Right renal cortex interstitium (tissue), 3 donors: ENCODE measurements at places on chromosomes 11 and 22.

DNA sequence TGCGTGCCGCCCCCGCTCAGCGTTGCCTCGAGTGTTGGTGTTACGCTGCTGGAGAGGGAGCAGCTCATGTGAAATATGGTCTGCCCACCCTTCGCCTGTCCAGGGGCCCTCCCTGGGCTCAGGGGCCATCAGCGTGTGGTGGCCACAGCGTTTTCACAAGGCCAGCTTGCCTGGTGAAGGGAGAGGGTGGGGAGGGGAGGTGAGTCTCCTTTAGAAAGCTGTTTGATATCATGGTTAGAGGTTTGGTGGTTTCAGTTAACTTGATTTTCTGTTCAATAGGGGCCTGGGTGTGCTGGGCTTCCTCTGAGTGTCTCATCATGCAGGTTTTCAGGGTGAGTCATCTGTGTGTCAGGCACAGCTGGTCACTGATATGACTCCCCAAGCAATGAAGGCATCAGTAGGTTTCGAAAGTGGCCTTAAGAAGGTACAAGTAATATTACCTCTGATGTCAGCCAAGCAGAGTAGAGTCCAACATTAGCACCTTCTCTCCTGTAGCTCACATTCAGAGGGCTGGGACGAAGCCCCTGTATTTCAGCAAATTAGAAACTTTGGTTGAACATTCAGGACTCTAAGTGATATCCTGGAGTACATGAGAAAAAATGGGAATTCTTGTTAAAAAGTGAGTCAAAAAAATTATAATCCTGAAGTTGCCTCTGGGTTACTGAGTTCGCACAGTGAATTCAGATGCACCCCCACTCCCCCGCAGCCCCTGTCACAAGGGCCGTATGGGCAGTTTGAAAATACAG is 172.5 kb downstream of the TBC1D22A start:
- no peak for DNase-seq

GRCh38 chr11:28457481-28458065 is 349.4 kb downstream of the METTL15 start:
- DNase-seq, result no peak

GRCh38 chr22:32606181-32606580 is 131.6 kb downstream of the FBXO7 start:
- DNase-seq, result no peak

GRCh38 chr11:118010738-118011461 is 24.7 kb downstream of the IL10RA start:
- no peak for DNase-seq

DNA sequence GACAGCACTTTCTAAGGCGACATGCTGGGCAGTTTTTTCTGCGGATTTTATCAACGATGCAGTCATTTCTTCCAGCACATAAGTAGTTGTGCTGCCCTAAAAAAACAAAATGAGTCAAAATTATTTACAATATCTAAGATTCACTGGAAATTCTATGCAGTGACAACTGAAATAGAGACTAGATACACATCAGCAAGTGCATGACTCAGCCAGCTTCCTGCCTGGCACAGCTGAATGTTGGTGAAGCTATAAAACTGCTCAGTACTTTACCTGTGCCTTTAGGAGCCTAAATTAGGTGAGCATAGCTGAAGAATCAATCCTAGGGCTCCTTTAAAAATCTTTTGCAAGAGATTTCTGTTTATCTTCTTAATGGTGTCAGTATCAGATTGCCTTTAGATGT is 37.8 kb downstream of the PGR start:
- no peak for DNase-seq

- DNase-seq, result no peak
These were observed 1137.7 kb upstream of the CNTN5 start for GRCh38 chr11:97883086-97883485.

DNA sequence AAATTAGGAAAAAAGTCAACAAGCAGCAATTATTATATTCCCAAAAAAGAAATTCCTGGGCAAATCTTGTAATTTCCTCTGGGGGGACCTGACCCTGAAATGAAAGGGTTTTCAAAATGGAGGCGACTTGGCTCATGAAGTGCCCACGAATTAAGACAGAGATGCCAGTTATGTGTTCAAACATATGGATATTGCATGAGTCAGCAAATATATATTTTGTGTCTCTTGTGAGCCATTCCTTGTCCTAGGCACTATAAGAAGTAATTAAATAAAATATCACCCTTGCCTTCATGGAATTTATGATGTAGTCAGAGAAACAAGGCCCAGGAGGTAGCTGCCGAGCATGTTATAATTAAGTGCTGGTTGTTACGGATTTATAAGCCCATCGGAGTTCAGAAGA is 68.6 kb downstream of the BARX2 start:
- no peak for DNase-seq

DNA sequence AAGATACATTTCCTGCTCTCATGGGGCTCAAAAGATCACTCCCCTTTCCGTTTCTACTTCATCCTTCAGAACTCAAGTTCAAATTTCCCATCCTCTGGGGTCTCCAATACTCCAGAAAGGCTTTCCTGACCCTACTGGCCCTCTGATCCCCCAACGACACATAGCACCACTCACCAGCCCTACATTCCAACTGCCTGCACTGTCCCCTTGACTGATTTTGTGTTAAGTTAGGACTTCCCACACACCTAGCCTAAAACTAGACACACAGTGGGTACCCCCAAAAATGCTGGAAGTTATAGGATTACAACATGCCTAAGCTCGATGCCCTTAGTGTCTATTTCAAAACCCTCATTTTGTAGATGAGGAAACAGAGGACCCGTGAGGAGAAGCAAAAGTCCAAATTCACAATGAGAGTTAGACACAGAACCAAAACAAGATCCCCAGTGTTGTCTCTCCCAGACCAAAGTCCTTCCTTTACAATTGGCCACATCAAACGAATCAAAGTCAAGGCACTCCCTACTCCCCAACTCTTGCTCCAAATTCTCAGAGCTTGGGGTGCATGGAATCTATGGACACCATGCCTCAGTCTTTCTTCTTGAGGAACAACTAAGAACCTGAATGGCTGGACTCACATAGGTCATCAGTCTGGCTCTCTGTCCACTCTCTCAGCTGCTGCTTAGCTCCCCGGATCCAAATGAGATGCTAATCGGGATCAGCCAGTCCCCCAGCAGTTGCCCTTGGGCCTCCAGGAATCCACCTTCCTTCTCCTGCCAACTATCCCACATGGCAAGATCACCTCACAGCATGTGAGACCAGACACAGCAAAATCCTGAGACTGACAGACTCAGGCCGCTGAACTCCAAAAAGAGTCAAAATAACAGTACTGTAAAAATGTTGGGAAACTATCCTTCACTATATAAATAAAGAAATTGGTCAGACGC is 1.7 kb downstream of the CLPB start:
- DNase-seq, result no peak

DNA sequence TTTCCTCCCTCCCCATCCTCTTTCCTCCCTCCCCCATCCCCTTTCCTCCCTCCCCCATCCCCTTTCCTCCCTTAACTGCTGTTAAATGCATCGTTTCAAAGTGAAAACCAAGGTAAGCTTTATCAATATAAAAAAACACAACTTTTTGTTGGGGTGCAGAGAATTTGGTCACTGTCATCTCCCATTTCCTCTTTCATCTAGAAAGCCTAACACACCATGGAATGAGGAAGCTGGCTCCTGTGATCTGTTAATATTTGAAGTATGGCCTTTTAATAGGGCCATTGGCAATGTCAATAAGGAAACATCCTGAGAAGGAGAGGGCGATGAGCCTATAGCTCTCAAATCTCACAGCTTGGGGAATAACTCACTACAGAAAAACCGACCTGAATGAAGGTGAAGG is 7.0 kb downstream of the EXPH5 start:
- DNase-seq, result no peak

DNA sequence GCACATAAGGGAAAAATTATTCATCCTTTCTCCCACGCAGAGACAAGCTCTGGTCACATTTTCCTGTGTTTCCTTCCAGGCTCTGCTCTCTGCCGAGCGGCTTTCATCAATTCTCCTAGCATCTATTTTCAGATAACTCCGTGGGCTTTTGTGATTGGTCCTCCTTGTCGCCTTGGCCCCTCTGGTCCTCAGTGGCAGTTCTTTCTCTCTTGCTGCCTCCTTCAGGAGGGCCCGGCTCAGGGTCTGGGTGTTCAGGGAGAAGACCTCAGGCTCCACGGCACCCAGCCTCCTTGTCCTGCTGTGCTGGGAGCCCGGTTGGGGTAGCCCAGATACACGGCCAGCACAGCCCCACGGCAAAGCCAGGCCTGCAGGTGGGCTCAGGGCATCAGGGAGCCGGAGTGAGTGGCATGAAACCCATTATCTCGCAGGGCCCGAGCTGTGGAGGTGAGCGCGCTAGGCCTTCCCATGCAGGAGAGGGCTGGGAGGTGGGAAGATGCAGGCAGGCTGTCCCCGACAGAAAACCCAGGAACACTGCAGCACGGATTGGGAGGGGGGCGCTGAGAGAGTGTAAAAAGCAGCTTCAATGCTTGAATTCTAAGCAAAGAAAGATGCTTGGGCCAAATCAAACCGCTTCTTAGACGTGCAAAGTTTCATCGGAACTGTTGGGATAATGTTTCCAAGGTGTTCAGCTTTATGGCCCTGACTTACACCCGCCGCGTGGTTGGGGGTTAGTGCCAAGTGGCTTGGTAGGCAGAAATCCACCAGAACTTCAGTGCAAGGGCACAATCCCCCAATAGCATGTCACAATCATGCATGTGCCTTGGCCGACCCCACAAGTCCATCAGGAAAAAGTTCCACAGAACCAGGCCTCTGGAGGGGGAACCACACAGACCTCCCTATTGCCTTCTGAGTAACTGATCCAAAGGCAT is 81.9 kb upstream of the WNT7B start:
- DNase-seq, result no peak

DNA sequence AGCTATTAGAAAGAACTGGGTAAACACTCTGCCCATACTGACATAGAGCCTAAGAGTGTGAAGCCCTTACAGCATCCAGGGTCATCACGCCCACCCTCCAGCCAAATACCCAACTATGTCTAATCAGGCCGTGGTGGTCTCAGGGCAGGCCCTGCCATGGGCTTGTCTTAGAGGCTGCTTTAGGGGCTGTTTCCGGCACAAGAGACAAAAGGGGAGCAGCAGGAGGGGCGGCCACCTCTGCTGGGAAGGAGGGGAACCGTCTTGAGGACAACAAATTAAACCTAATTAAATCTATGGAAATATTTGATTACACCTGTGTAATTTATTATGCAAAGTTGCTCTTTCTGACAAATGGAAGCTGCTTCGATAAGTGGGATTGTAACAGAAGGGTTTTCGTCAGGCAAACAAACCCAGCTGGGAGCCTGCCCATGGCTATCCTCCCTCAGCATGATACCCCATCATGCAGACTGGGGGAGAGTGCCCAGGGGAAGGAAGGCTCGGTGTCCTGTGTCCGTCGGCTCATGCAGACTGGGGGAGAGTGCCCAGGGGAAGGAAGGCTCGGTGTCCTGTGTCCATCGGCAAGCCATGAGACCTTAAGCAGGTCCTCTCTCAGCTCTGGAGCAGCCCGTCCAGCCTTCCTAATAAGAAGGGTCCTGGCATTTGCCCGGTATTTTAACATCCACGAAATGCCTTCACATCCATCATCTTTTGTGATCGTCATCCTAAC is 163.6 kb upstream of the B3GAT1 start:
- no peak for DNase-seq
